Nucleus accumbens (tissue), 56 donors: ENCODE measurements at places on chromosomes 6 and 20.

- no peak for DNase-seq
Observed at GRCh38 chr20:2619961-2620595, 32.4 kb upstream of the NOP56 start.

DNA sequence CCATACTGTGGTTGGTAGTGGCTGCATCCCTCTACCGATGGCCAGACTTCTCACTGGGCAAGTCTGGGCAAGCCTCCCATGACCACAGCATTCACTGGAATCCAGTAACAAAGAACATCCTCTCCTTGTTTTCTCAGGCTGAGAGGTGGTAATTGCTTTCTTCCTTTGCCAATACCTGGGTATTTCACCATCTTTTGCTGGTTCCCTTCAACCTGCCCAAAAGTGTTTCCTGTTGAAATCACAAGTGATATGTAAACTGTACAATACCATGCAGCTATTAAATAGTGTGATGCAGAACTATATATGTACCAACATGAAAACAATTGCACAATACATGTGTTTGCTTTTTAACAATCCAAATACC, at the start of gene PTCHD4:
Gene PTCHD4, minus strand, starts transcription at position 55 of the 364 bp plus-strand sequence. CDS start 42,240 bp downstream, outside the sequence.
- DNase-seq = no peak

GRCh38 chr6:54037277-54037779, 73.9 kb upstream of the MLIP start:
- no peak for DNase-seq

GRCh38 chr6:141996823-141997222, 135.9 kb upstream of the GJE1 start:
- DNase-seq = no peak

DNA sequence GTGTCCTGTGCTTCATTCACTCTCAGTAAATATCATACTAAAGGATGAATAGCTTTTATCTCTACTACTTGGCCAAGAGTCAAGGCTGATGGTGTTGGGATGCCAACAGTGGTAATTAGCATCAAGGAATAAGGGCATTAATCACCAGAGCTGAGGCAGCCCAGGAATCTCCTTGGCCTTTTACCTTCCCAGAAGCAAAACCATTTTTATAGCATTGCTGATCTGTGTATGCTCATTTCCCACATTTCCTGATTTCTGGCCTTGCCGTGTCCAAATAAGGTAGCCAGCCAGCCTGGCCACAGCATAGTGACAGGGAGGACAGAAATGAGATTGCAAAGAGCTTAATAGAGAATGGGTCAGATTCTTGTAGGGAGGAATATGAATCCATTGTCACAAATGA, 76.7 kb upstream of the FOXO3 start:
- DNase-seq = no peak

DNA sequence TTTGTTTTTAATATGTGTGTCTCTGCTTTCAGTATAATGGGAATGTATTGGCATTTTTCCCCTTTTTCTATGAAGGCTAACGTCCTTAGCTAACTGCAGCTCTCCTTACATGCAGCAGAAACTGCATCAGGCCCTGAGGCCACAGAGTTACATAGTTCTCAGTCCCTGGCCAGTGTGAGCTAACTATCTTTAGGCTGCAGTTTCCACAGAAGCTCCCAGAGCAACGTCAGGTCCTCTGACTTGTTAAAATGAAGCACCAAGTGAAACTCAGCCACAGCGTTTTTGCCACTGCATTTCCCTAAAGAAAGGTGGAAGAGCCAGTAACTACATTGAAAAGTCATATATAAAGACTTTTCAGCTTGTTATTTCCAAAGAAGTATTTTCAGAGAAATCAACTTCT, 244.7 kb downstream of the CBLN4 start:
- DNase-seq = no peak

DNA sequence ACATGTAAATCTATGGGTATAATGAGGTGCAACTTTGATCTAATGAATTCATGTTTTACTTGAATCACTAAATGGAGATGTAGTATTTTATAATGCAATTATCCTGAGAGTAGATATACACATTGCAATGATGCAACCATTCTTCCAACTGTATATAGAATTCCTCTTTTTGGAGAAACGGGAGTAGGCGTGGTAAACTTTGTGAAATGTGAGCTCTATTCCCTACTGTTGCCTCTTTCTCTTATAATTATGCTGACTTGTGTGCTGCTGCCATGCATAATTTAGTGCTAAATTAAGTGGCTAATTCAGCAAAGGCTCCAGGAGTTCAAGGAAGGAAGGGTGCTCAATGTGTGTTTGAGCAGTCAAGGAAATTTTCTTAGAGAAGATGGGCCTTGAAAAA, 116.6 kb upstream of the SLC35B3 start:
- no peak for DNase-seq

GRCh38 chr6:125944434-125944816, 12.1 kb upstream of the HINT3 start:
- no peak for DNase-seq

DNA sequence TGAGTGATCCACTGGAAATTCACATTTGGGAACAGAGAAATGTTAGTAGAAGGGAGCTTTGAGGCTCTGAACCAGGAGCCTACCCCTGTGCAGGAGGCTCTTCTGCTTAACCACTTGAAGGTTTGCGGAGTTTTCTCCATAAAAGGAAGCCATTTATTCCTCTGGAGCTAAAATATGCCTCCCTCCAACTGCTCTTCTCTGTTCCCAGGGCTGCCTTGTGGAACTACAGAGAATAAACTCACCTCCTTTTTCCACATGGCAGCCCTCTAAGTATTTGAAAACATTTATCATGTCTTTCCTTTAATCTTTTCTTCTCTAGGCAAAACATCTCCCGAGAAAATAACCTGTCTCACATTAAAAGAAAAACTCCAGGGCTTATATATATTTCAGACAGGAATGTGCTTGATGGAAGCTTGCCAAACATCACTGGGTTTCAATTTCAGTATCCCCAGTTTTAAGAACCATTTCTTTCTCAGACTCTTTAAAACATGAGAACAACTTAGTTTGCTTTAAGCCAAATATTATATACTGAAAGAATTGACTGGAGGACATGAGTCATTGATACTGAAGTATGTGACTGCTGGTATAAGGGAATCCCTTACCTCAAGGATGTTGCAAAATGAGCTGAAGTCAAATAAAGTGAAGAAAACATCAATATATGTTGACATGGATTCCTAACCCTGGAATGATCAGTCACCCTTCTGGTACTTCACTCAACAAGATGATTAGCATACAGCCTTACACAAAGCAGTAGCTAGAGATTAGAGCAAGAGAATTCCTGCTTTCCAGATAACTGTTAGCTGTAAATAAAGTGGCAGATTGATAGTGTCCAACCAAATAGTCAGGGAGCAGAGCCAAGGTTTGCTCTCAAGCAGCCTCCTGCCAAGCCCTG, 74.0 kb downstream of the ZBTB2 start:
- no peak for DNase-seq

- DNase-seq = no peak
Observed at GRCh38 chr6:87049779-87050178, 45.1 kb downstream of the CGA start.

GRCh38 chr20:49810491-49811190, 2.0 kb upstream of the SLC9A8 start:
- DNase-seq = no peak

- DNase-seq = no peak
Observed at GRCh38 chr20:50861012-50861411, 66.2 kb downstream of the BCAS4 start.

DNA sequence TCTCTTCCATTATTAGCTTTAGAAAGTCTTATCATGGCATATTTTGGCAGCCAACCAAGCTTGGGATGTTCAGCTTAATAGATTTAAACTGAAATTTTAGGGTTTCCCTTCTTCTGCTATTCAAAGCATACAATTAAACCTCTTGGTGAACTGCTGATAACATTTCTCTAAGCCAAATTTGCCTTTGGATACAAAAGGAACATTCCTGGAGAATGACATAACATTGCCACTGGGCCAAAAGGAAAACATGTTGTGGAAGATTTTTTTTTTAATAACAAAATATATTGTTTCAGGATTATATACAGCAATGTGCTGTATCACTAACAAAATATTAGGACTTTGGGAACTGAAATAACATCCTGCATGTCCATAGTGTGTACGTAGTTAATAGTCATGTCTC, 215.1 kb upstream of the TBX18 start:
- no peak for DNase-seq

DNA sequence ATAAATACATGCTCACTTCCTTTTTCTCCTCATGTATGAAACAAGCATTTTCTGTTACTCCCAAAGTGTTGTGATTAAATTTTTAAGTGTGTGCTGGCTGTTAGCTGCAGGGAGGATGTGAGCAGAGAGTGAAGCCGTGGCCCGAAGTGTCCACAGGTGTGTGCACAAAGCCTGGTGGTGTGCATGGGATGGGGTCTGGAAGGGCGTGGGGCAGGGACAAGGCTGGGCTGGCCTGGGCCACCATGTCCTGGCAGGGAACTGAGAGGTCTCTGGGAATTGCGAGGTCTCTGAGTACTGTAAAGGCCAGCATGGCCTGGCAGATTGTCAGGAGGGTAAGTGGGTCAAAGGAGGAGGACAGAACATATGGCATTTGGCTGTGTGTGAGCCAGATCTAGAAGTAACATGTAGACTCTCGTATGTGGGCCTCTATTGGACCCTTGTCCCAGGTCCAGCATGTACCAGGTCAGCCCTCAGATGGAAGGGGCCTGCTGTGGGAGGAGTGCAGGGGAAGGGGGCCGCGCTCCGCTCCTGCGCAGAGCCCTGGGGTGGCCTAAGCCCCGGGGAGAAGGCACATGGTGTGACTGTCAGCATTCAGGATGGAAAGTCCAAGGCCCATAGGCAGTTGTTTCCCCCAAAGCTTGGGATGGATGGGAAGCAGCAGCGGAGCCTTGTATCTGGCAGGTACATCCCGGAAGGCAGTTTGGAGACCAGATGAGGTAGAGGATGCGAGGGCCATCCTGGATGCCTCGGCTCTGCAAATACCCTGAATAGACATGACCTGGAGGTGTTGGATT, 45.1 kb upstream of the PHACTR3 start:
- no peak for DNase-seq

DNA sequence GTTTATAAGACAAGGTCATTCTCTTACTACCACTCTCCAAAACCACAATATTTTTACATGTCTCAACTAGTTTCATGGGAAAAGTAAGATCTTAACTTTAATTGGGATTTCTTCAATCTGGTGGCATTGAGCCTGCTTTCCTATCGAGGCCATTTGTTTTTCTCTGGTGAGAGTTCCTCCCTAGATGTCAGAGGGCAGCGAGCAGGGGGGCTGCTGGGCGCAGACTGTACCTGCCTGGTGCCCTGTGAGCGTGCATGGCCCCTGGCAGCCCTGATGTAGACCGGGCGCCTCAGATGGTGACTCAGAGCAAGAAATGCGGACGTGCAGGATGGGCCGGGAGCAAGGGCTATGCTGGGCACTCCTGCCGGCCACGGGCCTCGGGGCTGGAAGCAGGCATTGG, 27.2 kb downstream of the ERMARD start:
- no peak for DNase-seq

DNA sequence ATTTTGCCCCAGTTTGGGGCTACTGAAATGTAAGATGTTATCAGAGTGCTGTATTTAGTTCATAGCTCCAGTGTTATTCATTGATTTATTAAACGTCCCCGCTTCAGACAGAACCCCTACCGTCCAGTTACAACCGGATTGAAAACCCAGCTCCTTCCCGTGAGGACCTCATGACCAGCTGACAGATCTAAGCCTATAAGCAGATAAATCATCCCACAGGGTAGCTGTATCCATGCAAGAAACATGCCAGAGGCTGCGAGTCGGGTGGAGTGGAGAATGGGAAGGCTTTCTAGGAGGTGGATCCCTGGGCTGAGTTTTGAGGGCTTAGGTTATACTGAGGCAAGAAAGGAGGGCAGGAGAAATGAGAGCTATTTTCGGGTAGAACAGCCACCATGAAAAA, 260.0 kb downstream of the ARID1B start:
- no peak for DNase-seq

DNA sequence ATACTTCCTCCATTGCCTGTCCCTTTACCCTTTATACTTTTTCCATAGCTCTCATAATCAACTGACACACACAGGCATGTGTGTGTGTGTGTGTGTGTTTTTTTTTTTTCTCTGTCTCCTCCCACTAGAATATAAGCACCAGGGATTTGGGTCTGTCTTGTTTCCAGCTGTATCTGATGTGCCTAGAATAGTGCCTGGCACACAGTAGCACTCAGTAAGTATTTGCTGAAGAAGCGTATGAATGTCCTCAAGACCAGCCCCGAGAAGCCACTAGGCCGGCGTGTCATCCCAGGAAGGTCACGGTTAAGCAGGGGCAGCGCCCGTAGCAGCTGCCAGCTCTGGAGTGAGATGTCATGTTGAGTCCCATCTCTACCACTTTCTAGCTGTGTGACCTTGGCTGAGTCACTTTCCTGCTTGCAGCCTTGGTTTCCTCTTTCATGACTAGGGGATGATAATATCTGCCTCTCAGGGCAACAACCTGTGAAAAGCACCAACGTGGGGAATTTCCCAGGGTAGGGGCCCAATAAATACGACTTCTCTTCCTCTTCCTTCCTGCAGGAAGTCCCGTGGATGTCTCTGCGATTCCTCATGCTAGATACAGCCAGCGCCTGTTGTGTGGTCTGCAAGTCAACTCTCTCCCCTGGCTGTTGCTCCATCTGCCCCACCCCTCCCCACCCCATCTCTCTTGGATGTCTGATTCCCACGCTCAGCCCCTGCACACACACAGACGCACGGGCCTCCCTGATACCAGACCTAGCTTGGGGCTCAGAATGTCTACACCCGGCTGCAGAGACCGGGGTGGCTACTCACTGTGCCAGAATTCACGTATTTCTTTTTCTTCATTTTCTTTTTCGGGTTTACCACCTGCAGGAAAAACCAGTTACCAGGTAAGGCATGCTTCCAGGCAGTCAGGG, 58.1 kb downstream of the RAB44 start:
- DNase-seq = no peak

- DNase-seq = no peak
Observed at GRCh38 chr20:11473983-11474382, 443.7 kb upstream of the BTBD3 start.

DNA sequence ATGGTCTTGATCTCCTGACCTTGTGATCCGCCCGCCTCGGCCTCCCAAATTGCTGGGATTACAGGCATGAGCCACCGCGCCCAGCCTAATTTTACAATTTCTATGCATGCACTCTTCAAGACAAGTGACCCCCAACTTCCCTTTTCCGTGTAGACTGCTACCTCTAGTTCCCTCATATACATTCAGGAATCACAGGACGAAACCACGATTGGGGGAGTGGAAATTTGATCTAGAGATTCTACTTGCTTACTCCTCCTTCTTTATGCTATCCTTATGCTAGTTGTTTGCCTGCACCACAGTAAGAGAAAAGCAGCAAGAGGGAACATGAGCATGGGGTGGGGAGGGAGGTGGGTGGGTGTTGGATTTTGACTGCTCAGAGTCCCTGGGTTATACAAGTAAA, 34.9 kb downstream of the OSTM1 start:
- DNase-seq = no peak
